Activated T-helper 17 cell treated with anti-CD3 and anti-CD28 coated beads, Interleukin-2, amount 50 U/mL, for 72 hours (primary cell): ENCODE measurements at places on chromosomes 1 and 21.

- no peaks in the 10 kb centered on the region for H3K27me3 ChIP-seq
- H3K4me3 ChIP-seq = no peak overlapping the region
- no peak for ATAC-seq
- H3K27ac ChIP-seq = no peak overlapping the region
Measured at GRCh38 chr1:217617126-217617525, 13.8 kb downstream of the GPATCH2 start.

- no peak for ATAC-seq
- no peak overlapping the region for H3K27ac ChIP-seq
- no peak overlapping the region for H3K4me3 ChIP-seq
- no peaks in the 10 kb centered on the region for H3K4me1 ChIP-seq
- H3K27me3 ChIP-seq = no peaks in the 10 kb centered on the region
Measured at GRCh38 chr1:210700511-210700910, 371.8 kb downstream of the HHAT start.

GRCh38 chr1:200179781-200180160 lies 152.3 kb downstream of the NR5A2 start:
- no peak for ATAC-seq
- H3K36me3 ChIP-seq = no peaks in the 10 kb centered on the region

GRCh38 chr21:37916310-37917051 lies at the start of gene KCNJ6:
TSS of gene KCNJ6 (minus strand) at chr21:37916457. CDS start at chr21:37840682, 75,775 bp downstream.
- no peaks in the 10 kb centered on the region for H3K4me1 ChIP-seq
- no peak within 1 kb of the TSS for H3K27ac ChIP-seq
- H3K27me3 ChIP-seq = peaks cover 59% of the 10 kb centered on the region
- no peak within 1 kb of the TSS for H3K4me3 ChIP-seq

- H3K27ac ChIP-seq = no peak overlapping the region
- peaks cover 11% of the 10 kb centered on the region for H3K27me3 ChIP-seq
- H3K4me3 ChIP-seq = no peak overlapping the region
- H3K4me1 ChIP-seq = no peaks in the 10 kb centered on the region
Measured at GRCh38 chr1:113993766-113994165, 14.5 kb downstream of the OLFML3 start.

DNA sequence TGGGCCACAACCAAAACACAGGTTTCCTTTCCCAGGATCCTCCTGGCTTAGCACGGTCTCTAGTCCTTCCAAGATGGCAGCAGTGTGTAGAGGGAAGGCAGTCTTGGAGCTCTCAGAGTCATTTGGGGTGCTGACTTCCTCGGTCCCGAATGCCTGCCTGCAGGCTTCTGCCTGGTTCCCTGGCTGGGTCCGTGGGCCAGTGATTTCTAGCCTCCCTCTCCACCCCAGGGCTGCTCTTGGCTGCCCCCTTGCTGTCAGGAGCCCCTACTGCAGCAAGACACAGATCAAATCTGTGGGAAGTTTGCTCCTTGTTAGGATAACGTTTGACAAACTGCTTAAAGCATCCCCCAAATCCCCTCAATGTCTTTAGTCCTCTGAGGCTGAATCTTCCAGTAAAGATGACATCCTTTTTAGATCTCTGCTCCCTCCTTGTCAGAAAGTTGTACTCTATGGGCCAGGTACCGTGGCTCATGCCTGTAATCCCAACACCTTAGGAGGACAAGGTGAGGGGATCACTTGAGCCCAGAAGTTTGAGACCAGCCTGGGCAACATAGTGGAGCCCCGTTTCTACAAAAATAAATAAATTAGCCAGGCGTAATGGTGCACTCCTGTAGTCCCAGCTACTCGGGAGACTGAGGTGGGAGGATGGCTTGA lies 272.5 kb downstream of the RRAGC start:
- H3K4me1 ChIP-seq = peaks cover 6% of the 10 kb centered on the region
- no peak overlapping the region for H3K4me3 ChIP-seq
- H3K27me3 ChIP-seq = peaks cover 5% of the 10 kb centered on the region
- peak; percentile 59 for ATAC-seq

DNA sequence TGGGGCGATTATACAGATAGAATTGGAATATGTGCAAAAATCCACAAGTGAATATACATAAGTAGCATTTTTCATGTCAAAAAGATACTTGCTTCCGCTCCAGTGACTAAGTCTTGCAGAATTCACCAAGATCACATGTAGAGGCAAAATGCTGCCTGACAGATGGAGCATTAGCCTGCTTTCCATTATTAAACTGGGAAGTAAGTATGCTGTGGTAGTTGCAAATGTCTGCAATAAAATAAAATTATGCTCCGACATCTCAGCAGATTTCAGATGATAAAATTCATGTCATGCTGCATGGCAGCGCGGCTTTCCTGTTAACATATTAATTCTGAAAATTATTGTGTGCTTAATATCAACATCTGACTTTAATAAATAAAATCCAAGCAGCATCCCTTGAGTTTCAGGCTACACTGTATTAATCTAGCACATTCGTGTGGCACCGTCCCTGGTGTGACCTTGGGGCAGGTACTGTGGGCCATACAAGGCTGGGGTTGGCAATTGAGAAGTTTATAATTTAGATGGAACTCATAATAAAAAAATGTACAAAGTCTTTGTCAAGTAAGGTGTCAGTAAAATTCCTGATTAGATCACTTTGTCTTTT lies 366.4 kb upstream of the ZP4 start:
- no peak for ATAC-seq
- no peaks in the 10 kb centered on the region for H3K27me3 ChIP-seq
- no peaks in the 10 kb centered on the region for H3K4me1 ChIP-seq
- no peak overlapping the region for H3K27ac ChIP-seq
- H3K4me3 ChIP-seq = no peak overlapping the region
- no peaks in the 10 kb centered on the region for H3K36me3 ChIP-seq

DNA sequence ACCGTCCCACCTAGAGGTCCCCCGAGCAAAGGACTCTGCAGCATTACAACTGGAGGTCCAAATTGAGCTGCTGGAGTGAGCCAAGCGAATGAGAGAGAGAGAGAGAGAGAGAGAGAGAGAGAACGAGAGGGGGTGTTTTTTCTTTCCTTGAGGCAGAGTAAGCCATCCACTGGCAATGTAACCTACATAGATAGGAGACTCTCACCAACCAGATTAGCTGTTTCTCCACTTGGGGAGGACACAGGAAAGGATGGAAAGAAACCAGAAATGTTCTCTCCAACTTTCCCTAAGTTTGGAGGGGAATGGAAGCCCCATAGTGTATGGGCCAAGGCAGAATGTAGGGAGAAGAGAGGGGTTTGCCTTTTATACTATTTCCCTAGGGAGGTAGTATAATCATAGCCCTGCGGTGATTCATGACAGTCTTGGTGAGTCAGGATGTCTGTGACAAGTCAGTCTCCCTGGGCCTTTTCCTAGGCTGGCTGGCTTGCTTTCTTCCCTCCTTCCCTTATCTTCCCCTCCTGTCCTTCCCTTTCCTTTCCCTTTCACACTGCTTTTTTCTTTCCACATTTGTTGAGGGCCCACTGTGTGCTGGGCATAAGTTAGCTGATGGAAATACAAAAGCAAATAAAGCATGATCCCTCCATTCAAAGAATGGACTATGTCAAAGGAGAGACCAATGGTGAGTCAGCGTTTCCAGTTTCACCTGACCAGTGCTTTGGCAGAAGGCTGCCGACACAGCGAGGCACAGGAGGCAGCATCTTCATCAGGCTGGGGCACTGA lies 7.1 kb downstream of the FNDC7 start:
- H3K27me3 ChIP-seq = no peaks in the 10 kb centered on the region
- no peak overlapping the region for H3K4me3 ChIP-seq
- peak; percentile 64 for ATAC-seq
- no peak overlapping the region for H3K27ac ChIP-seq
- no peaks in the 10 kb centered on the region for H3K4me1 ChIP-seq
- no peaks in the 10 kb centered on the region for H3K36me3 ChIP-seq

GRCh38 chr1:29211086-29212030 lies 19.4 kb downstream of the MECR start:
- H3K27ac ChIP-seq = no peak overlapping the region
- H3K36me3 ChIP-seq = peaks cover 54% of the 10 kb centered on the region
- no peaks in the 10 kb centered on the region for H3K4me1 ChIP-seq
- no peaks in the 10 kb centered on the region for H3K27me3 ChIP-seq
- ATAC-seq = no peak
